GM04503 (cell line): ENCODE measurements at places on chromosomes 13 and 19.

DNA sequence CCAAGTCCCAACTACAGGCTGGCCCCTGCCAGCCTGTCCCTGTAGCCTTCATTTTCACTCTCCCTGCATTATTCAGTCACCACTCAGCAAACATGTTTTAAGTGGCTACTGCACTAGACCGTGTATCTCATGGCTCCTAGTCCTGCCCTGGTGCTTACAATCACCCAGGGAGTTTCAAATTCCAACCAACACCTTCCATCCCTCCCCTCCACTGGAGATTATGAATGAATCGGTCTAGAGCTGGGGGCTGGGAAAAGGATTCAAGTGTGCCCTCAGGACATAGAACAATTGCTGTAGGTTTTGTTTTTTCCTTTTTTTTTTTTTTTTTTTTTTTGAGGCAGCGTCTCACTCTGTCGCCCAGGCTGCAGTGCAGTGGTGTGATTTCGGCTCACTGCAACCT lies 15.0 kb upstream of the TNFAIP8L1 start:
- no peak for DNase-seq

DNA sequence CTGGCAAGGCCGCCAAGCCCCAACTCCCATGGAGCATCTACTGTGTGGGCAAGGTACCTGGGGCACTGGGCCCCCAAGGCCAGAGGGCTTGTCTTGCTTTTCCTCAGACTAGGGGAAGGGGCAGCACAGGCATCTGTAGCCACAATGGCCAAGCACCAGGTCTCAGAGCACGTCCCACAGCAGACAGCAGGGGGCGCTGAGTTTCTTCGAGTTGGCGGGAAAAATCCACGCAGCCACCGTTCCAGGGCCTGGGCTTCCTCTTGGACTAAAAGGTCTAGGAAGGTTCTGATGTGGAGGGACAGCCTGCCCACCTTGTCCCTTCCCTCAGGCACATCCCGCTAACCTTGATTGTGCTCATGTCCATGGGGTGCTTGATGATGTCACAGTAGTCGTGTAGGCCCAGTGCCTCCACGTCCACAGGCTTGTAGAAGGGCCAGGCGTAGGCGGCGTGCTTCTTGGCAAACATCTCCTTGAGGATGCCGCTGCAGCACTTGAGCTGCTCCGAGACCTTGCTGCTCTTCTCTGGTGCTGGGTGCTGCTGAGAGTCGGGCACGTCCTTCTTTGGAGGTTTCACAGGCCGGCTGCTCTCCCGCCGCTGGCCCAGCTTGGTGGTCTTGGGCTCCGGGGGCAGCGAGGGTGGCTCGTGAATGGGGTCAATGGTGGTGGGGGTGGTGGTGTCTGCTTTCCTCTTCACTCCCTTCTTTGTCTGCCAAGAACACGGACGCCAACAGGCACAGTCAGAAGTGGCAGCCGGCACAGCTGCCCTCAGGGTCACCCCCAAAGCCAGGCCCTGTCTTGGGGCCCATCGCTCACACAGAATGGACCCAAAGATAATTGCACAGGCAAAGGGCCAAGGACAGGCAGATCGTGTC lies 32.0 kb upstream of the EPHX3 start:
- DNase-seq: no peak

DNA sequence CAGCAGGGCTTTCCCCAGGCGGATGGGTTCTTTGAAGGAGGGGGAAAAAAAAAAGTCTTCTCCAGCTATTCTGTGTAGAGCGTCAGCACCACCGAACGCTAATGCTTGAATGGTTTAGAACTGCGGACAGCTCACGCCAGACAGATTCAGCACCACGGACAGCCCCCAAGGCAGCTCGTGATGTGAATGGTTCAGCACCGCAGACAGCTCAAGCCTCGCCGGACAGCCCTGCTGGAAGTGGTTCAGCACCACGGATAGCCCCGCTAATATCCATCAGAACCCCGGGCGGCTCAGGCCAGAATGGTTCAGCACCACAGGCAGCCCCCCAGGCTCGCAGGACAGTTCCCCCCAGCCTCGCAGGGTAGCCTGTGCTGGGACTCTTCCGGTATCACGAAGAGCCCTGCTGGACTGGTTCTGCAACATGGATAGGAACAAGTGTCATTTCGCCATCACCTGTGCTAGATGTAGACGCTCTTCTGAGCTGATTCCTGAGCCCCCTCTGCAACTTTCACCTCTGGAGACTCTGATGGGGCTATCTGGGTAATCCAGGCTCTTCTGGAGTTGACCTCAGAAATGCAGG lies 4.9 kb upstream of the SMIM17 start:
- DNase-seq: peak; percentile 4

DNA sequence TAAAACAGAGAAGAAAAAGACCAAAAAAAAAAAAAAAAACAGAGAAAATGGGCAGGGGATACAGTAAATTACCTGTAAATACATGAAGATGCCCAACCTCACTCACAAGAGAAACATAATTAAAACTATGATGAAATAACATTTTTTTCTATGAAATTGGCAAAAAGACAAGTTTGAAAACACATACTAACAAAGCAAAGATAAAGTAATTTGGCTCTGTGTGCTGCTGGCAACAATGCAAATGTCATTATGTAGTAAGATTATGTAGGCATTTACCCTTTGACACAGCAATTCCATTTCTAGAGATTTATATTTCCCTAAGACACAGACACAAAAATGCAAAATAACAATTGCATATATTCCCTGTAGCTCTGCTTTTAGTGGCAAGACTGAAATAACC lies 20.2 kb downstream of the ZC3H13 start:
- DNase-seq: no peak

GRCh38 chr19:31874313-31874712 lies 471.1 kb upstream of the ZNF507 start:
- no peak for DNase-seq

DNA sequence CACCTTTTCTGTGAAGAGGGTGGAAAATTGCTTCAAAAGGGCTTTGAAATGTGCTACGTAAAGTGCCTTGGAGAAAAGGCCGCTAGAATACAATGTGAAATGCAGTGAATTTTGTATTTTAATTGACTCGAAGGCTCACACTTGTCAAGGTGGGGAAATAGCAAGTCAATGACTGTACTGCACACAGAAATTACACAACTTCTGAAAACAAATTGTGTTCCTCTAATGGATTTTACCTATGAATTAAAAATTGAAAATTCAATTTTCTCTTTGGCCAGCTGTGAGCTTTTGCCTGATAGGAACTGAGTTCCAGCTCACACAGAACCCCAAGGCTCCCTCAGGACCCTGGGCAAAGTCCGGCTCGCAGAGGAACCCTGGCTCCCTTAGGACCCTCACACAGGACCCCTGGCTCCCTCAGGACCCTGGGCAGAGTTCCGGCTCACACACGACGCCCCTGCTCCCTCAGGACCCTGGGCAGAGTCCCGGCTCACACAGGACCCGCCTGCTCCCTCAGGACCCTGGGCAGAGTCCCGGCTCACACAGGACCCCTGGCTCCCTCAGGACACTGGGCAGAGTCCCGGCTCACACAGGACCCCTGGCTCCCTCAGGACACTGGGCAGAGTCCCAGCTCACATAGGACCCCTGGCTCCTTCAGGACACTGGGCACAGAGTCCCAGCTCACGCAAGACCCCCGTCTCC lies 324.9 kb downstream of the UQCRFS1 start:
- no peak for DNase-seq

GRCh38 chr13:31090096-31090495 lies 71.6 kb downstream of the HSPH1 start:
- no peak for DNase-seq

DNA sequence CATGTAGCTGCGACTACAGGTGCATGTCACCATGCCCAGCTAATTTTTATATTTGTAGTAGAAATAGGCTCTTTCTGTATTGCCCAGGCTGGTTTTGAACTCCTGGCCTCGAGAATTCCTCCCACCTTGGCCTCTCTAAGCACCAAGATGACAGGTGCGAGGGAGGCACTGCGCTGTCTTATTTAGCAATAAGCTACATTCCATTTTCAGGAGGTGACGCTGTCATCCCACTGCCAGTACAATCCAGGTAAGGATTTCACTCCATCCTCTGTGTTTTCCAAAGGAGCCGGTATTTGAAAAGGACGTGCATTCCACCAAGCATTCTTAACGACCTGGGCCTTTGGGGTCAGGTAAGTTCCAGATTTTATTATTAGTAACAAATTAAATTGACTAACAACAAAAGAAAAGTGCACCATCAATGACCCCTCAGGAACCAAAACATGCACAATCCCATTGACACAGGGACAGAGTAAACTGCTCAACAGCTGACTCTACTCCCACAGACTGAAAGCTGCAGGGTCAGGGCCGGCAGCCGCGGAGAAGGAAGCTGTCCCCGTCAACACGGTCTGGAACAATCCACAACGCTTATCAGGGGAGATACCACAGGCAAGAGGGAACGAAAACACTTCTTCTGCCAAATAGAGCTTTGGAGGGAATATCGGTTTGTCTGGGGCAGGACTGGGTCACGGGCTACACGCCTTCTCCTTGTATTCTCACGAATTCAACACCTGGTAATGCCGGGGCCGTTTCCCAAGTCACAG lies 82.8 kb downstream of the INSR start:
- no peak for DNase-seq

- no peak for DNase-seq
Observed at GRCh38 chr13:50518781-50519201, 324.7 kb downstream of the DLEU7 start.
